Amniotic epithelial cell (primary cell): ENCODE measurements at places on chromosomes 12 and 14.

DNA sequence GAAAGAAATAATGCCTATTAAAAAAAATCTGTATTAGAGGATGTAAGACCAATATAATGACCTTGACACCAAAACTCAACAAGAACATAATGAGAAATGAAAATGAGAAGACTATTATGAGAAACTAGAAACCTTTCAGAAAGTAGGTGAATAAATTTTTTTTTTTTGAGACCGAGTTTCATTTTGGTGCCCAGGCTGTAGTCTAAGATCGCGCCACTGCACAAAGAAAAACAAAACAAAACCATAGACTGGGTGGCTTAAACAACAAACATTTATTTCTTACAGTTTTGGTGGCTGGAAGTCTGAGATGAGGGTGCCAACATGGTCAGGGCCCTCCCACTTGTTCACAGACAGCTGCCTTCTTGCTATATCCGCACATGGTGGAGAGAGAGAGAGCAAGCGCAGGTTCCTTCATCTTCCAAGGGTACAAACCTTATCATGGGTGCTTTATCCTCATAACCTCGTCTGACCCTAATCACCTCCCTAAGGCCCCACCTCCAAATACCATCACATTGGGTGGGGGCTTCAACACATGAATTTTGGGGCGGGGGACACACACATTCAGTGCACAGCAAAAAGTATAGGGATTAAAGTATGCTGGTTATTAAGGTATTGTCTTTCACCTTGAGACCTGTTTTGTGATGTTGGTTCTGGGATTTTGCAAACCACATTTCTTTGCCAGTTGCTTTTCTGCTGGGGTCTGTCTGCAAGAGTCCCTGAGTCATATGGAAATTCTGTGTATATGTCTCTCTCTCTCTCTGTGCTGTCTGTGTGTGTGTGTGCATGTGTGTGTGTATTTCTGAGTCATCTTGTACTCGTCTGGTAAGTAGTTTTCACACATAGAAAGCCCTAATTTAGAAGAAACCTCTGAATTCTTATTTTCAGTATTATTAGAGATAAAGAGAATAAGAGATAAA, 26.2 kb downstream of the ZCRB1 start:
- DNase-seq = peak; percentile 68

DNA sequence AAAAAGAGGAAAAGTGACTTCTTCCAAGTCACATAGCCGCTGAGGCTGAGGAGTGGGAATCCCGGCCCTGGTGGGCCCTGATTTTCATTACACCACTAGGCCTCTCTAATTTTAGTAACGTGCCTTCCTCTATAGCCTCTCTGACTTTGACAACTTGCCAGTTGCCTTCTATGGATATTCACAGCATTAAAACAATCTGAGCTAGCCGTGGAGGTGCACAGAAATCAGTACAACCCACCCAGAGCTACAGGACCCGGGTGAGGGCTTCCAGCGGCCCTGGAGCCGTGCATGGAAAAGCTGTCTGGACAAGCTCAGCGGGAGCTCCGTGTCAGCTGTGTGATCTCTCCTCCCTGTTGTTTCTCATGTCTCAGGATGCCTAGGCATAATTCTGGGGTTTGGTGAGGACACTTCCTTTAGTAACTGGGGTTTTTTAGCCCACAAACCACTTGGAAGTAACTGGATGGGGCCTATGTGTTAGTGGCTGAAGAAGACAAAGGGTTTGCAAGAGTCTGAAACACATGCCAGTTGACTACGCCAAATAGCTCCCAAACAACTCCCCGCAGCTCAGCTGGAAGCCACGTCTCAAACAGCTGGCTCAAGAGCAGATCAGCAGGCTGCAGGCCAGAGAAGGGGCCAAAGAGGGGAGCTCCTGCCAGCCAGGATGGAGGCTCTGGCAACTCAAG, 53.0 kb downstream of the SSH1 start:
- DNase-seq = peak; percentile 92

GRCh38 chr14:83356080-83356479, 1822.4 kb upstream of the SEL1L start:
- no peak for DNase-seq

DNA sequence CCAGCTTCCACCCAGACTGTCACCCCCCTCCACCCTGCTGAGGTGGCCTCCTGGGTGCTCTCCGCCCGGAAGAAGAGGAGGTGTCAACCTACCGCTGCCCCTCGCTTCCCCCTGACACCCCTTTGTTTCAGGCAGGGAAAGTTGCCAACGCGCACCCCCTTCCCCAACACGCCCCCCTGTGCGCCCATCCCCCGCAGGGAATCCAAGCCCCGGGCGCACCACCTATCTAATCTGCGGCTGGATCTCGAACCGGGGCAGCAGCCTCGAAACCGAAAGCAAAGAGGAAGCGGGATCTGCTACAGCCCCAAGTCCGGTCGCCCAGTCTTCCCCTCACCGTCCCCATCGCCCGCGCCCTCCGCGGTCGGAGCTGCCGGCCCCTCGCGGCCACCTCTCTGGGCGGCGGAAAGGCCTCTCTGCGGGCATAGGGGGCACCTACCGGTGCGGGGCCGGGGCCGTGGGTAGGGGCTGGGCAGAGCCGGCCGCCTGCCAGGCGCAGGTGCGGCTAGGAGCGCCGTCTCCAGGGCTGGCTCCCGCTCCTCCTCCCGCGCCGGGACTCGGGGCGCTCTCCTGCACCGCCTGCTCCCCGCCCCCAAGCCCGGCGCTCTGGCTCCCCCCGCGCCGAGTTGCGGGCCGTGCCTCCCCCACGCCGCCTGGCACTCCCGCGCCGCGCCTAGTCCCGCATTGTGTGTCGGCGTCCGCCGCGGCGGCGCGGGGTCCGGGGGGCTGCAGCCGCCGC, 18.3 kb upstream of the PLEKHH1 start:
- peak; percentile 30 for DNase-seq

- no peak for DNase-seq
Observed at GRCh38 chr12:92989715-92990484, 60.8 kb upstream of the EEA1 start.

- no peak for DNase-seq
Observed at GRCh38 chr12:57620245-57620935, 9.2 kb downstream of the ARHGEF25 start.

DNA sequence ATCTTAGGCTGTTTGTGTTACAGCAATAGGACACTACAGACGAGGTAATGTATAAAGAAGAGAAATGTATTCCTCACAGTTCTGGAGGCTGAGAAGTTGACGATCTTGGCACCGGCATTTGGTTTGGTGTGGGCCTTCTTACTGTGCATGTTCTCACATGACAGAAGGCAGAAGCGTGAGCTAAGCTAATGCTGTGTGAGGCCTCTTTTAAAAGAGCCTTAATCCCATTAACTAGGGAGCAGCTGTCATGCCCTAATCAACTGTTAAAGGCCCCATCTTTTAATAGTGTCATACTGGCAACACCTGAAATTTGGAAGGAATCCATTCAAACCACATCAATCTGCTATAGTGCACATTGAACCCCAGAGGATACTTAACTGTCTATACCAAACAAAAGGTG, 992.9 kb downstream of the GALC start:
- DNase-seq = no peak

GRCh38 chr12:11785712-11786111, 136.2 kb downstream of the ETV6 start:
- DNase-seq = peak; percentile 17

GRCh38 chr12:5073853-5074252, 30.2 kb downstream of the KCNA5 start:
- DNase-seq = no peak

GRCh38 chr12:102995372-102995771, 37.9 kb downstream of the ASCL1 start:
- no peak for DNase-seq

GRCh38 chr14:105082703-105083102, 17.5 kb upstream of the GPR132 start:
- no peak for DNase-seq

DNA sequence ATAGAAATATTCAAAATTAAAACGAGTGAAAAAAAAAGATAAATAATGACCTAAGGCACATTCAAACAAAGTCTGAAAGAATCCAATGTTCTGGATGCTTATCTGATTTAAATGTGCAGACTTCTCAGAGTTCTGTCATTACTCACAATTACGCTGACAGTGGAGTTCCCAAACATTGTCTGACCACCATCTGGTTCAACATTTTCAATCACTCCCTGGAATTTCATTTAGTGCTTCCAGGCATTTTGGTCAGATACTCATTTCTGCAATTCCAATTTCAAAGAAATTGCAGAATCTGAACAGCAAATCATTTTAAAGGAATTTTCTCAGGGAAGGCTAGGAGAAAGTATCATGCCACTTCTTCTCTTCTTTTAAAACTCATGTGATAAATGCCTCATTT, 398.2 kb upstream of the PDE3A start:
- peak; percentile 95 for DNase-seq

- DNase-seq = peak; percentile 90
Observed at GRCh38 chr14:68458840-68459469, 333.9 kb downstream of the ZFP36L1 start.

DNA sequence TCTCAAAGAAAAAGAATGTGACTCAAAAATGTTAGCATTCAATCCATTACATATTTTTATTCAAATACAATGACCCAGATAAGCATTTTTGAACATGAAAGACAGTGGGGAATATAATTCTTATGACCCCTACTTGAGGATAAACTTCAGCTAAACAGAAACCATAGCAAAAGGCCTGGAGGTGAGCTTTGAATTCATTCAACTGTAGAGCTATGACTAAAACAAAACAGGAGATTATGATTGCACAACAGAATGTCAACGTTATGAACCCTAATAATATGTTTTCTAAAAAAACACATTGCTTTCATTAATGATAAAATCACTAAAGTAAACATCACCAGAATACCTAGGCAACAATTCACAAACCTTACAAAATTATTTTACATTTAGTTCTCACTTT, 27.8 kb downstream of the EFCAB11 start:
- peak; percentile 75 for DNase-seq

- DNase-seq = no peak
Observed at GRCh38 chr12:54412786-54413185, 6.3 kb downstream of the ITGA5 start.

DNA sequence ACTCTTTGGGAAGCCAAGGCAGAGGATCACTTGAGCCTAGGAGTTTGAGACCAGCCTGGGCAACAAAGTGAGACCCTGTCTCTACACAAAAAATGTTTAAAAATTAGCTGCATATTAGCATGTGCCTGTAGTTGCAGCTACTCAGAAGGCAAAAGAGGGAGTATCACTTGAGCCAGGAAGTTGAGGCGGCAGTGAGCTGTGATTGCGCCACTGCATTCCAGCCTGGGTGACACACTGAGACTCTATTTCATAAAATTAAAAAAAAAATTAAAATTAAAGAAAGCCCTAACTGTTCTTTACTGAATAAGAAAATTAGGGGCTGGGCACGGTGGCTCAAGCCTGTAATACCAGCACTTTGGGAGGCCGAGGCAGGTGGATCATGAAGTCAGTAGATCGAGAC, 27.0 kb downstream of the SENP1 start:
- peak; percentile 71 for DNase-seq

GRCh38 chr14:55120571-55121495, 8.2 kb upstream of the LGALS3 start:
- peak; percentile 71 for DNase-seq

- DNase-seq = no peak
Observed at GRCh38 chr12:93299262-93299846, 78.4 kb upstream of the NUDT4 start.

DNA sequence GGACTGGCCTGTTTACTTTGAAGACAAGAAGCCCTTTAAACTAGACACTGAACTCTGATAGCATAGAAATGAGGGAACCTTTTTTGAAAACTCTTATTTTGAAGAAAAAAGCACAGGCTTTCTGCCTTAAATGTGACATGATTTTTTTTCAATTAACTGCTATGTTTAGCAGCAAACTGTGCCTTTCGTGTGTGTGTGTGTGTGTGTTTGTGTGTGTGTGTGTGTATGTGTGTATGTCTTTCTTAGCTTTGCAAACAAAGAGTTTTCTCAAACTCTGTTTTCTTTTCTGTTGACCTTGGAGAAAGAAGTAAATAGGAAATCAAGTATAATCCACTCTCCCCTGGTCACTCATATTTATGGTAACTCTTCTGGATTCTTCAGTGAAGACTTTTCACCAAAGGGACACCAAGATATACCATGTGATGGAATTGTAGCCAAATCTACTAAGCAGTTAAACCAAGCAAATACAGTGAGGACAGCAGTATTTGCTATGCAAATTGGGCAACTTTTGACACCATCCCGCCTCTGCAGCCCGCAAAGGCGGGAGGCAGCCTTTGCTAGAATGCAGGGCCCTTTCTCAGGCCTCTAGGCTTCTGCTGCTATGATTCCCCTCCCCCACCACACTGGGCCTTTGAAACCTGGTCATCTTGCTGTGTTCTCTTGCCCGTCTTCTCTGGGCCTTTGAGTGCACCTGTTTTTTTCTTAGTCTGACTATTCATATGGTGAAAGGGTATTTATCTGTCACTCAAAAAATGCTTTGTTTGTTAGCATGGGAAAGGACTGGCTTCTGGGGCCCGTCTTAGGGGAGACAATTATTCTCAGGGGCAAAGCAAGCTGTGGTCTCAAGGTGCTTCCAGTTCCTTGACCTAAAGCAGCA, 107.9 kb downstream of the MYRFL start:
- no peak for DNase-seq

DNA sequence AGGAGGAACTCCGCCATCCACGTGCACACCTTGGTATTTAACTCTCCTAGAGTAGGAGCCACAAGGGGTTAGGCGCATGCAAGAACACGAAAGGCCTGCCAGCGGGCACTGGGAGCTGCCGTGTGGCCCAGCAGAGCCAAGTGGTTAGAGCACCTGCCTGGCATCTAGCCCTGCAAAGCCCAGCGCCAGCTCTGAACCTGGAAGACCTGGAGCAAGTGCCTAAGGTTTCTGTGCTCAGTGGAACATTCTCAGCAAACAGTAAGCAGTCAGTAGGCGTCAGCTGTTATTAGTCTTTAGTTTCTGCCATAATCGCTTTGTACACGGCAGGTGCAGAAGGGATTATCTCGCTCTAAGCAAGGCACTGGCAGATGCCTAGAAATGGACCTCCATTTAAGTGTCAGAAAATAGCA, 55.4 kb downstream of the SETD3 start:
- DNase-seq = no peak

- peak; percentile 18 for DNase-seq
Observed at GRCh38 chr14:78566026-78566858, 396.1 kb downstream of the NRXN3 start.

DNA sequence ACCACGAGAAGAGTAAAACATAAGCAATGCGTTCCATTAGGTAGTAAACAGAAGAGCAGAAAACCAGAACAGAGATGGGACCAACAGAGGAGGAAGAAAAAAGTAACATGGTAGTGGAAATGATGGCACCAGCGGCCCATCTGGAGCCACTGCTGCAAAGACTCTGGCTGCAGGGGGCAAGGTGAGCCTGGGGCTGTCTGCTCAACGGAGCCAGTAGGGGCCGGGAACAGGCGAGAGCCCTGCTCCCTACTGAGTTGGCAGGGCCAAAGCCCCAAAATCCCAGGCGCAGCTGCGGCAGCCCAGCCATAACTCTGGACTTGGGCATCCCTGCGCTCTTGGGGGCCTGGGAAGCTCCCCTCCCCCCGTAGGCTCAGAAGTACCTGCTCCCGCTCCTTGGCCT, 28.5 kb upstream of the PYGL start:
- no peak for DNase-seq

GRCh38 chr14:64918216-64918615, 4.0 kb downstream of the CHURC1 start:
- DNase-seq = peak; percentile 47
